Amygdala (tissue), 56 donors: ENCODE measurements at places on chromosomes 16 and 17.
A peak's percentile ranks its signal among the peaks of the same experiment; 100 is the strongest.

DNA sequence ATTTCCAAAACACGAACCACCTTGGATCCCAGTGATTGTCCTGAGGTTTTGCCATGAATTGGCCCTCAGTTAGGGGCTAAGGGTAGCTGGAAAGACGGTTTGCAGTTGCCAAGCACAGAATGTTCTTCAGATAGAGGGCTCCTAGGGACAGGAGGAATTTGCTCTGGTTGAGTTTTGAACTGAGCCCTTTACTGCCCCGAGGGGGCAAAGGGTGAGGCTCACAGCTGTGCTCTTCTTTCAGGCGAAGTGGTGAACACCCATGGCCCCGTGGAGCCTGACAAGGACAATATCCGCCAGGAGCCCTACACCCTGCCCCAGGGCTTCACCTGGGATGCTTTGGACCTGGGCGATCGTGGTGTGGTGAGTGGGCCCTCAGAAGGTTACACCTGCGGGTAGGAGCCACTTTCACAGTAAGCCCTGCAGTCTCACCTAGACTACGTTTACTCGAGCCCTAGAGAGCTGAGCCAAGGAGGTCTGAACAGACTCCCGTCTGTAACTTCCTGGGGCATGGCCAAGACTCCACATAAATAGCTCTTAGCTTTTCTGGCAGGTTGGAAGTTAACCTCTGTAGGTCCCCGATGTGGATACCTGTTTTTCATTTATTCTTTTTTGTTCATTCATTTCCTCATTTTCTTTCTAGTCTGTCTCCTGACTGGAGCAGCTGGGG is 32.5 kb downstream of the NMT1 start:
- no peak for DNase-seq

- DNase-seq, result no peak
These were observed at the start of gene VMO1 for GRCh38 chr17:4786106-4786511. VMO1 (minus strand) TSS chr17:4786364; CDS start chr17:4786352, 12 bp downstream.

GRCh38 chr16:57045694-57046381 is 46.5 kb upstream of the CPNE2 start:
- DNase-seq, result peak; percentile 67

GRCh38 chr17:81097943-81098308 is 63.0 kb downstream of the BAIAP2 start:
- DNase-seq, result no peak

DNA sequence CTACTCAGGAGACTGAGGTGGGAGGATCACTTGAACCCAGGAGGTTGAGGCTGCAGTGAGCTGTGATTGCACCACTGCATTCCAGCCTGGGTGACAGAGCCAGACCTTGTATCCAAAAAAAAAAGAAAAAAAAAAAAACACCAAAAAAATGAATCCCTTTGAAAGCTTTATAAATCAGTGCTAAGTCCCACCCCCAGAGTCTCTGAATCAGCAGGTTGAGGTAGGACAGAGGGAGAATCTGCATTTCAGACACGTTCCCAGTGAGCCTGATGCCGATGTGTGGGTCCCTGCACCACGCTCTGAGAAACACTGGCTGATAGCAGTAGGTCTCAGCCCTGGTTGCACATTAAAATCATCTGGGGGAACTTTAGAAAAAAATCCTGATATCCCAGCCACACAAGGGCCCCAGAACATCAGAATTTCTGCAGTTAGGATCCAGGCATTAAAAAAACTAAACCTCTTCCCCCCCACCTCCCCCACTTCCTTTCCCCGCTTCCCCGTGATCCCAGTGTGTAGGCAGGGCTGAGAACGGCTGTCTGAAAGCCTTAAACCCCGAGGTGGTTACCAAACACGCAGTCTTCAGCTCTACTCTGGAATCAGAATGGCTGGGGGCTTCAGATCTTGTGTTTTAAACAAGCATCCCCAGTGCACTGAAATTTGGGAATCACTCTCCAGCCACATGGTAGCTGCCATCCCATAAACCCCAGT is 27.3 kb upstream of the GPRC5B start:
- no peak for DNase-seq

GRCh38 chr17:4317610-4318009 is 48.9 kb downstream of the UBE2G1 start:
- DNase-seq, result no peak

GRCh38 chr16:16997349-16997748 is 473.4 kb downstream of the XYLT1 start:
- no peak for DNase-seq

DNA sequence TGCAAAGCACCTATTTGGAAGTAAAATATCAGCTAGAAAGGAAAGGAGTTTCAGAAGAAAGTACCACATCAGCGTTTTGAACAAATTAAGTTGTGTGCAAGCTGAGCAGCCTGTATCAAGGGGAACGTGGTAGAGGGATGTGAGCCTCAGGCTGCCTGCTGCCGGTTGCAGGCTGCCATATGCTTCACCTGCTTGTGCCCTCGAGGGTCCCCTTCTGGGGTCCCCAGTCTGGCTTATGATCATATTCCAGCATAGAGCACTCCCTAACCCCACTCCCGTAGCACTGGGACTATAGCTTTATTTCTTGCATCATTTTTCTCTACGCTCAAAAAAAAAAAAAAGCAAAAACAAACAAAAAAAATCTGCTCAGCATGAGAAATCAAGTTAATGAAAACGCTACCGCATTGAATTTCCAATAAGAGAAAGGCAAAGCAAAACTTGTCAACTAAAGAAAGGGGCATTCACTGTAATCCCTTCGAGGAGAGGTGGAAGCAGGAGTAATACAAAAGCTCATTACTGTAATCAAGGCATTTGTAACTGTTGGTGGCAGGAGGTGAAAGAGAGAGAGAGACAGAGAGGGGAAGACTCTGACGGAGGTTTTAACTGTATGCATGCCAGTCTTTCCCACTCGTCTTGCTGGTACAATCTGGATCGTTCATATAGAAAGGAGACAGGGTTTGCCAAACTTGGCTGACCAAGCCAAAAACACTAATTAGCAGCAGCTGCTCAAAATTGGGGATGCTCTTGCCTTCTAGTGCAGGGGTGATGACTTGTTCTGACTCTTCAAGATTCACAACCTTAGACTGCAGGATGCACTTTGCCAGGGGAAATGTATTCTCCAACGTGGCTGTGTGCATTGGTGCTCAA is 258.2 kb upstream of the HSBP1 start:
- no peak for DNase-seq

GRCh38 chr16:61872778-61873119 is 163.5 kb downstream of the CDH8 start:
- no peak for DNase-seq

DNA sequence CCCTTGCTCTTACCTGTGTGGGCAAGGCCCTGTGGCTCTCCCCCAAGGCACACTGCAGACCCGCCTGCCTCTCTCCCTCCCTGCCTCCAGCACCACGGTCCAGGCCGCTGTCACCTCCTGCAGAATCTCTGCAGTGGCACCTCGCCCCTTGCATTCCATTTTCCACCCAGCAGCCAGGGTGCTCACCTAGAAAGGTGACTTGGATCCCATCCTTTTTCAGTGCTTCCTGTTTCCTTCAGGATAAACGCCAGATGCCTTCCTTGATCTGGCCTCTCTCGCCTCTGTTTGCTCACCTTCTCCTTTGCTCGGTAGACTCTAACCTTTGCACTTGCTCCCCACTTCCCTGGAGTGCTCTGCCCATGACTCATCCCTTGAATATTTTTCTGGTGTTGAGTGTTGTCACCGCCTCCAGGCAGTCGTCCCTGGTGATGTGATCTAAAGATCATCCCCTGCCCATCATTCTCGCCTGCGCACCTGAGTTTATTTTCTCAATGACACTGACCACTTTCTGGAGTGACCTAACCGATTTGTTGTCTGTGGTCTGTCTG is 79.2 kb upstream of the LGALS9 start:
- no peak for DNase-seq

DNA sequence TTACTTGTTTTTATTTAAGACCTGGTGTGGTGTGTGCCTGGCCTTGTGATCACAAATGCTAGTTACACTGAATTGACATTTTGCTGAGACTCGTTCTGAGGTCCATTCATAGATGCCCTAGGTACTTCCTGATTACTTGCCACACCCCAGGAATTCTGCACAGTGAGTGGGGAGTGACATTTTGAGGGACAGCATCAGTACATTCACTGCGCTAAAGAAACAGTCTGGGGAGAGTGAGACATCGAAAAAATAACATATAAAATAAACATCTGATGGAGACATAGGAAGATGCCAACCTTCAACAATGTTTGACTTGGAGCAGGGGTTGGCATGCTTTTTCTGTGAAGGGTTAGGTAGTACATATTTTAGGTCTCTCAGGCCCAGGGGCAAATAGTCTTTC is 30.4 kb downstream of the ABCC1 start:
- DNase-seq, result no peak

DNA sequence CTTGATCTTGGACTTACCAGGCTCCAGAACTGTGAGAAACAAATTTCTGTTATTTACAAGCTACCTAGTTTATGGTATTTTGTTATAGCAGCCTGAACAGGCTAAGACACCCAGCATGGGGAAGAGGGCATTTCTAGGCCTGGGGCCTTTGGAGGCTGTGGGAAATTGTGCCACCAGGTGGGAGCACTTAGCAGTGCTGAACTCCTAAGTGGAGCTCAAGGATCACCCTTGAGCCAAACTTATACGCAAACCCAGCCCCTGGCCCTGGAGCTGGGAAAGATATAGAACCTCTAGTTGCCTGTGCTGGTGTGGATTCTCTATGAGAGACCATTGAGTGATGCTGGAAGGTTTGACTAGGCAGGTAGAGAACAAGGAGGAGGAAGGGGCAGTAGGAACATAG is 36.1 kb downstream of the MIS12 start:
- DNase-seq, result no peak

GRCh38 chr17:30103921-30104320 is 12.7 kb upstream of the NSRP1 start:
- no peak for DNase-seq

- DNase-seq, result no peak
These were observed 296.6 kb downstream of the WWOX start for GRCh38 chr16:78396046-78396445.
